Activated CD4-positive, alpha-beta memory T cell treated with anti-CD3 and anti-CD28 coated beads, Interleukin-2, amount 10 ng/mL, durations not matched to agents 7 days and 5 days (primary cell): ENCODE measurements at places on chromosomes 13 and 19. TPM values are rescaled to one million over a fixed set of nuclear protein-coding genes. Genes with fewer than 3 reads are reported as not detected.

The CEACAM19 gene
- total RNA-seq, result not detected

The CAMSAP3 gene
- 0.13 TPM for total RNA-seq

The SPC24 gene
- total RNA-seq, result 68.2 TPM

The LILRA6 gene
- total RNA-seq, result 0.68 TPM

The PEX11G gene
- 0.68 TPM for total RNA-seq

The WDR88 gene
- total RNA-seq, result not detected

The FBN3 gene
- total RNA-seq, result not detected

The BAX gene
- 255 TPM for total RNA-seq

The CBLC gene
- total RNA-seq, result not detected

The RXFP2 gene
- total RNA-seq, result not detected

The MUC16 gene
- 0.03 TPM for total RNA-seq

The ZNF426 gene
- 15.5 TPM for total RNA-seq

The OR10H1 gene
- not detected for total RNA-seq

DNA sequence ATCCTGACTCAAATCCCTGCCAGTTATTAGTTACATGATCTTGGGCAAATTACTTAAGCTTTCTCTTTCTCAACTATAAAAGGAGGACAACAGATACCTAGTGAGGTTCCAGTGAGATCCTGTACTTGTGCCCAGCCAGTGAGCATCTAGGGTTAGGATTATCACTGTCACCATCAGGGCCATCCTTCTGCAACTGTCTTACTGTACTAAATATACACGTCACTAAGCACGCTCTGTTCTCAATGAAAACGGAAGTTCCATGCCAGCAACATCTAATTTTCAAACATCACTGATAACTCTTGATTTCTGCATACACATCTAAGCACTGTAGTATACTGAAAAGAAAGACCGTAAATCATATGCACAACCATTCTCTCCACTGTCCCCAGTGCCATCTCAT, 70.0 kb downstream of the FOXO1 start:
- DNase-seq, result no peak

GRCh38 chr13:30388406-30389283, 33.6 kb upstream of the UBE2L5 start:
- DNase-seq, result no peak

GRCh38 chr19:18423258-18424020, 4.2 kb downstream of the SSBP4 start:
- no peak for DNase-seq

DNA sequence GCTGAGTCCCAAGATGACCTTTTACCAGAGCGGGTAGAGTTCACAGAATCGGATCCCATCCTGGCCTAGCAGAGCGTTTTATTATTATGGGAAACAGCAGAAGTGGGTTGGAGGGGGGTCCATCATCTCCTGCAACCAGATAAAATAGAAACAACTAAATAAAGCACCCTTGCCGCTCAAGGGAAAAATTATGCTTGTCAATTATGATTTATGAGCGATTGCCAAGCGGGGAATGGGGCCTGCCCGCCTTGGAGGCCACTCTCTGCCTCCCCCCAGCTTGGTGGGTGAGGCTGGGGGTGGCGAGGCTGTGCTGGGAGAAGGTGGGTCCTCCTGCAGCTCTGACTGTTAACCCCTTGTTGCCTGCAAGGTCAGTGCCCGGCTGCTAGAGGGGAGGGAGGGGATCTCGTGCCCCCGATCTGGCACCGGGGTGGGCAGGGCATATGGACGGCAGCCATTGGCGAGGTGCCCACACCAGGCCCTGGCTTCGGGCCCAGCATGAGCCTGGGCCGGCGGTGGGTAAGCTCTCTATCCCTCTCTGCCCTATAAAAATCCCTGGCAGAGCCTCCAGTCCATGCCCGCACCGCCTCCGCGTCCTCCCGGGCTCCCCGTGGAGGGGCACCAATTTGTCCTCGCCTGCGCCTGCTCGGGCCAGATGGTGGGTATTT, 129.1 kb downstream of the URI1 start:
- no peak for DNase-seq

DNA sequence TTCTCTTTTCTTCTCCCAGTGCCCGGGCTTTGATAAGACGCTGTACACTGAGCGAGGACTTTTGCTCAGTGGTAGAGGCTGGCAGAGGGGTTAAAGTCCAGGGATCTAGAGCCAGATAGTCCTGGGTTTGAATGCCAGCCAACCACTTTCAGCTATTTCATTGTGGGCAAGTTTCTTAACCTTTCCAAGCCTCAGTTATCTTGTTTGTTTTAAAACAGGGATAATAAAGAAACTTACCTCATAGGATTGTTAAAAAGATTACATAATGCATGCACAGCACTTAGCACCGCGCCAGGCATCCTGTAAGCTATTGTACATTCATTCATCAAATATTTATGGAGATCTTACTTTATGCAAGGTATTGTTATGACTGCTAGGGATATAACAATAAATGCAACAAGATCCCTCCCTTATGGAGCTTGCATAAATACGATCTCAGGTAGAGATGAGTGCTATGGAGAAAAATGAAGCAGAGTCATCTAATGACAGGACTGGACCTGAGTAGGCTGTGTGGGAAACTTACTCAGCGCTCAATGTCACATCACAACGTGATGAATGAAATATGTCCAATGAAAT, 70.8 kb downstream of the LNX2 start:
- no peak for DNase-seq

GRCh38 chr13:110258876-110259631, 47.9 kb downstream of the COL4A1 start:
- DNase-seq, result no peak

- no peak for DNase-seq
Observed at GRCh38 chr19:13153569-13154240, 3.5 kb downstream of the IER2 start.

DNA sequence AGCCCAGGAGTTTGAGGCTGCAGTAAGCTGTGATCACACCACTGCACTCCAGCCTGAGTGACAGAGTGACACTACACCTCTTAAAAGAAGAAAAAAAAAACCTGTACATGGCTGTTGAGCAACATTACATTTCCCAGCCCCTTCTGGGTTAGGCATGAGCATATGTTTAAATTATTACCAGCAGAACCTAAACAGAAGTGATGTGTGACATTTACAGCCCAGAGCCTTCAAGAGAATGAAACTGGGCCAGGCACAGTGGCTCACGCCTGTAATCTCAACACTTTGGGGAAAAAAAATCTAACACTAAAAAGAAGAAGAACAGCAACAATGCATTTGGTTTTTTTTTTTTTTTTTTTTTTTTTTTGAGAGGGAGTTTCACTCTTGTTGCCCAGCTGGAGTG, 38.3 kb downstream of the MRPS31 start:
- no peak for DNase-seq

DNA sequence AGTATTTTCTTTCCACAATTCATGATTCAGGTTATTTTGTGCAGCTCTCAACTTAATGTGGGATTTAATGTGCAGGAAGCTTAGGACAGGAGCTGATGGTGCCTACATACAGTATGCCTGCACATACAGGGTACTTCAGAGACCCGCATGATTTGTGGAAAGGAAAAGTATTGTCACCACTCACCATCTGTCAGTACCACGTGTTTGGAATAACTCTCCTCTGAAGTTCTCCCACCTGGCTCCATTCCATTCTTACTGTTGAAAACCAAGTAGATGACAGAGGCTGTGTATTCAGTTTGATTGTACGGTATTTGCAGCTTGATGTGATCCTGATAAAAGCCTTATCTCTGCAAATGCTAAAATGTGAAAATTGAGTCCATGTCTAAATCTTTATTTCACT, 85.7 kb downstream of the ZAR1L start:
- DNase-seq, result no peak

DNA sequence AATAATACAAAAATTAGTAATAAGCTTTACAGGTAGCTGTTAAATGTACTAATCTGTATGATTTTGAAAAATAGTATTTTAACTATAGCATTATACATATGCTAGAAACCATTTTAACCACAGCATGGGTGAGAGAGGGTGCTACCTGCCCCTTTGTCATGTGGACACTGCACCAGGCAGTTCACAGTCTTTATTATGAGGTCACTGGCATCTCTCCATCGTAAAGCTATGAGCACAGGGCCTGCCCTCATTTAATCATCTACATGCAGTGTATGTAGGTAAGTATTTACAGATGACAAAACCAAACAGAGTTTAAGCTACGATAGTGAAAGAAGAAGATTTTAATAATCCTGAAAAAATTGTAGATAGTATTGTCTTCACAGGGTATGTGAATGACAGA, 21.7 kb downstream of the EDNRB start:
- DNase-seq, result no peak

- no peak for DNase-seq
Observed at GRCh38 chr19:54335164-54335563, 3.8 kb downstream of the LILRA4 start.

- DNase-seq, result no peak
Observed at GRCh38 chr19:47598407-47599349, 10.3 kb upstream of the BICRA start.

DNA sequence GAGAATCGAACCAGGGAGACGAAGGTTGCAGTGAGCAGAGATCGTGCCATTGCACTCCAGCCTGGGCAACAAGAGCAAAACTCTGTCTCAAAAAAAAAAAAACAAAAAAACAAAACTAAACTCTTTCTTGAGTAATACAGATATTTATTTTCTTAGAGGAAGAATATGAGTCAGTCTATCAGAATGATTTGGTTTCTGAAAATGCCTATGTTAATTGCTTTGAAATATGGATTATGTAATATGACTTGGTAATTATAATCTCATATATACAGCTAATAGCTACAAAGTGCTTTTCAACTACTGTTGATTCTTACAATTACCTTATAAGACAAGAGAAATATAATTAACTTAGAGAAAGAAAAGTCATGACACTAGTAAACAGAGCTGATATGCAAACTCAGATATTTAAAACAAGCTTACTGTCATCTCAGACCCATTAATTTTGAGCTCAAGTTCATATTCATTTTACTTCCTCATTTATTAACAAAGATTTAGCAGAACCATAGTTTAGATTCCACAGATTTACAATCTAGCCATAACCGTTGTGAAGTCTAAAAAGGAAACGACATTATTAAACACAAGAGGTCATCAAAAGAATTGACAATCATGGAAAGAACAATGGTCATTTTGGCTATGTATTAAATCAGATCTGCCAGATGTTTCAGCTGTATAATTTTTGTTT, 88.0 kb downstream of the TBC1D4 start:
- no peak for DNase-seq

GRCh38 chr13:59750860-59751259, 412.9 kb downstream of the DIAPH3 start:
- DNase-seq, result no peak

- DNase-seq, result no peak
Observed at GRCh38 chr13:31042481-31043165, 110.2 kb downstream of the TEX26 start.

DNA sequence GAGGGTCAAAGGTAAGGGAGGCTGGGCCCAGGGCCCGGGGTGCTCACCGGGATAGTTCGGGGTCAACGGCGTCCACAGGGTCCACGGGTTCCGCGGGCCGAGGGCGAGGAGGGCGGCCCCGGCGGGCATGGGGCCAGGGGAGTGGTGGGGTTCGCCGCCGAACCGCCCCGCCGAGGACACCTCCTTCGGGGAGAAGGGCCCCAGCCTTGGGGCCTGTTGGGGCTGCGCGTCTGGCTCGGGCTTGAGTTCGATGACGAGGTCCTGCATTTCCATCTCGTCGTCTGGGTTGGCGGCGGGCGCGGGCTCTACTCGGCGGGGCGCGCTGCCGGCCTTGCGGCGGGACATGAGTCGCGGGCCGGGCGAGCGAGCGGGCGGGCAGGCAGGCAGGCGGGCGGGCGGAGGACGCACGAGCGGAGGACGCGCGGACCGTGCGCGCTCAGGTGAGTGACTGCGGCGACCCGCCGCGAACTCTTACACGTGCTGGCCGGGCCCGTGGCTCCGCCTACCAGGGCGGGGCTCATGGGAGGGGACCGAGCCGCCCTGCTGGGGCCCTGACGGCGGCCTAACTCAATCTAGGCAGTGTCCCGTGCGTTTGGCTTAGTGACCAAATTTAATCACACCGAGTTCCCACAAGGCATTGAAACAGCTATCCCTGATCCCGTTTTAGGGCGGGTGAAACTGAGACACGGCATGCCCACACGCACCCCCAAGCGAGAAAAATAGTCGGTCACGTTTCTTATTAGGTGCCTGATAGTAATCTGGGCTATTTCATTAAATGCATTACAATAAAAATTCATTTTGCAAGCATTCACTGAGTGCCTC, at the start of gene ZNF296:
TSS of gene ZNF296 (minus strand) at position 450 of the 822 bp plus-strand sequence. CDS start at position 345, 105 bp downstream.
- peak; percentile 86 for DNase-seq

DNA sequence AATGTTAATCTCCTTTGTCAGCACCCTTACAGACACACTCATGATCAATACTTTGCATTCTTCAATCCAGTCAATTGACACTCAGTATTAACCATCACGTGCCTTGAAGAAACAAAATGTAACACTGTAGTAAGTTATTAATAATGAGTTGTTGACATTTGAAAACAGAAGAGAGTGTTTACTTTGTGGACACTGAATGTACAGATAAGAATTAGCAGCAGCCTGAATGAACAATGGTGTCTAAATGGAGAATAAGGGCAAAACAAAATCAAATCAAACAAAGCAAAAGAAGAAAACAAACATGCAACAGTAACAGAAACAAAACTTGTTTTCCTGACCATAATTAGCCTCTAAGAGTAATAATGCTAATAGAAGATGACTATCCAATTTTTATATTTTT, 1191.1 kb upstream of the MIR17HG start:
- DNase-seq, result no peak
